NCI-H1048 (cell line): ENCODE measurements at places on chromosomes 16 and 17.

GRCh38 chr17:5533486-5534315, 47.3 kb downstream of the MIS12 start:
- no peak for DNase-seq

DNA sequence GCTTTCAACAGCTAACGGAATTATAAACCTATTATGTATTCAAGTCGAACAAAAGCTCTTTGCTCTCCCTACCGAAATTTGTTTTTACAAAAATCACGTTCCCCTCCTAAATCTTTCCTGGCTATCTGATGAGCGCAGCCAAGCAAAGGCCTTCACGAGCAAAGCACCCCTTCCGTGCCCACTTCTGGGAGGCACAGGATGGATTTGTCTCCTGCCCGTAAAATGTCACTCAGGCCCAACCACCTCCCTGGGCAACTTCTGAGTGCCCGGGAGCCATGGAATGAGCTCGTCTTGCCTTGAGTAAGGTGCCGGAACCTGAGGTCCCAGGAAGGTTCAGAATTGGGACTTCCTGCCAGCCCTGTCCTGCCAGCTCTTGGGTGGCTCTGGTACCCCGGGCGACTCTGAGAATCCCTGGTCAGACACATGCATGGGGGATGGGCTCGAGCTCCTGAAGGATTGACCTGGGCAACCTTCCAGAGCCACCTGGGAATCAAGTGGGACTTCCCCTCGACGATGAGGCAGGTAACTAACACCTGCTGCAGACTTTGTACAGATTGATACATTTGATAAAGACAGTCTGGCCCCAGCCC, 19.8 kb downstream of the SLC7A5 start:
- DNase-seq = no peak

DNA sequence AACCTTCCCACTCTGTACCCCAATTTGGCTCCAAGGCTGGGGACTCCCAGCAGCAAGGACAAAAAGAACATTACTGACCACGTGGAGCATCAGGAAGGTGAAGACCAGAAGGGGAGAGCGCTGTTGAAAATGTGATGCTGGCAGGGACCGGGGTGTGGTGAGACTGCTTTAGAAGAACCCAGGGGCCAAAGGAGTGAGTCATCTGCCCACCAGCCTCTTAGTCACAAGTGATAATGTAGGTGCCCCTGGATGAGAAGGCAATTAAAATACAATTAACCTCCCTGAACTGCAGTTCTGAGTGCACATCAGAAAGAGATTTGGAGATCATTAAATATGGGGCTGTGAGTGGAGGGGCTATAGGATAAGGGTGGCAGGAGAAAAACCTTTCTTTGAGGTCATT, 366.6 kb upstream of the CCL2 start:
- no peak for DNase-seq

- no peak for DNase-seq
These were observed 7.6 kb downstream of the DNAJA3 start for GRCh38 chr16:4433228-4433627.
